ENCODE measurements at places on chromosomes 5 and 9.

DNA sequence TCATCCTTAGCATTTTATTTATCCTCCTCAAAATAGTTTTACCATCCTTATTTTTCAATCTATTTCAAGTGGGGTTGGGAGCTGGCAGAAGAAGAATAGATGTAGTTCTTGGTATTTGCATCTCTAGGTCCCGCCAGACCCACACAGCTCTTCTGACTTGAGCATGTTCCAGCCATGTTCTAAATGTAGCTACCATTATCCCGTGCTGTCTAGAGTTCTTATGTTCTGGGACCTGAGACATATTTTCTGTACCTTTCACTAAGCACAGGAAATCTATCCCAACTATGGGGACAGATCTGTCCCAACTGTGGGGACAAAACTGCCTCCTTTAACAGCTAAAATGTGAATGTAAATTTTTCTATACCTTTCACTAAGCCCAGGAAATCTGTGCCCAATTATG is 32.0 kb downstream of the PAM start:
- DNase-seq: no peak

DNA sequence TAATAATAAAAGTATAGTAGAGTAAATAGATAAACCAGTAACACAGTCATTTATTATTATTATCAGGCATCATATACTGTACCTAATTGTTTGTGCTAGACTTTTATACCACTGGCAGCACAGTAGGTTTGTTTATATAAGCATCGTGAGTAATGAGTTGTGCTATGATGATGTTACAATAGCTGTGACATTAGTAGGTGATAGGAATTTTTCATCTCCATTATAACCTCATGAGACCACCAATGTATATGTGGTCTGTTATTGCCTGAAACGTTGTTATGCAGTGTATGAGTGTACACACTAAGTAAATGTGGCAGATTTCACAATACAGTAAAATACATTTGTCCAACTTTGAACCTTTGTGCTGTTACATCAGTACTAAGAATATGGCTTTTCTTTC is 72.7 kb upstream of the SPATA31D4 start:
- no peak for DNase-seq

GRCh38 chr5:159017786-159018185 is 81.9 kb downstream of the EBF1 start:
- no peak for DNase-seq

- no peak for DNase-seq
Observed at GRCh38 chr9:126154869-126155268, 171.8 kb upstream of the MVB12B start.

DNA sequence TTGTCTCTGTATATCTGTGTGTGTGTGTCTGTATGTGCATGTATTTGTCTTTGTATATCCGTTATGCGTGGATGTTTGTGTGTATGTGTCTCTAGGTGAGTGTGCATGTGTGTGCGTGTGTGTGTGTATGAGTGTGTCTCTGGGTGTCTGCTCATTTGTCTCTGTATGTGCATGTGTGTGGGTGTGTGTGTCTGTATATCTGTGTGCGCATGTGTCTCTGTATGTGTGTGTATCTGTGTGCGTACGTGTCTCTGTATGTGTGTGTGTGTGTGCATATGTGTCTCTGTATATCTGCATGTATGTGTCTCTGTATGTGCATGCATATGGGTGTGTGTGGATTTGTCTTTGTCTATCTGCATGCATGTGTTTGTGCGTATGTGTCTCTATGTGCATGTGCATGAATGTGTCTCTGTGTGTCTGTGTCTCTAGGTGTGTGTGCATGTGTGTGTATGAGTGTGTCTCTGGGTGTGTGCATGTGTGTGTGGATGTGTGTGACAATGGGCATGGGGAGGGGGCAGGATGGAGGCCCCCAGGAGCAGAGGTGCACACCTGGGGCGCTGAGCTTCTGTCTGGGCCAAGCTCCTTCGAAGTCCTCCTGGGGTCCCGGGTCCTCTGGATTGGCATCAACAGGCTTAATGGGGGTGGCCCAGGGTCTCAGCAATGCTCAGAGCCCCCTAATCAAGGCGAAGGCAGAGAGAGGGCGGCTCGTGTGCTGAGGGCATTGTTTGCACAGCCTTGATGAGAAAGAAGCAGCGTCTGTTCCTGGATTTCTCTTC is 373.4 kb upstream of the IRX4 start:
- DNase-seq: no peak

GRCh38 chr5:175464074-175464941 is 14.1 kb upstream of the SFXN1 start:
- DNase-seq: peak; percentile 89

DNA sequence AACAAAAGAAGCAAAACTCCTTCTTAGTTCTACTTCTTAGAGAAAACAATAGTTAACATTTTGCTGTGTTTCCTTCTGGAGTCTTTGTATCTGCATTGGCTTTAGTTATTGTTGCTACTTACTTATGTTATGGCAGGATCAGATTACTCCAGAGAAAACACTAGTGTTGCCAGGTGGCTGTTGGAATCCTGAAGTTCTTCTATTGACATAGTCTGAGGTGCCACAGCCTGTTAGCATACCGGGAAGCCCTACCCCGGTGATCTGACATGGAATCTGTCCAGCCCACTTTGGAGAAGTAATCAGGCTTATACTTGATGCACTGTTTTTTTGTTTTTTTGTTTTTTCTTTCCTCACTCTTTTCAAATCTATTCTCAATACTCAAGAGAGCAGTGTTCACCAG is 68.5 kb upstream of the CEP78 start:
- DNase-seq: no peak

- DNase-seq: no peak
Observed at GRCh38 chr9:132048201-132048600, 31.5 kb downstream of the MED27 start.

DNA sequence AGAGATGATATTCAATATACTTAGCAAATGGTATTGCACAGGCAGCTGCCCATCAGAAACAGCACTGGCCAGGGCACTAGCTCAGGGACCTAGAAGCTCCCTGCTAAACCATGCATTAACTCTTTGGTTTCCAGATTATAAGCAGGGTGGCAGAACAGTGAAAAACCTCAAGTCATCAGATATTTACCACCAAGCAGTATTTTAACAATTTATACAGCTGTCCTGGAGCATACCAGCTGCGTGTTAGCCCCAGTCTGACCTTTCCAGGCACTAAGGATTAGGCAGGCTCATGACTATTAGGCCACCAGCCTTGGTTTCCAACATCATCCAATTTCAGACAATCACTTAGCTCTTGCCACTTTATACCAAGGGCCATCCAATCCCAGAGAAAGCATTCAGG is 326.5 kb downstream of the CAAP1 start:
- no peak for DNase-seq

DNA sequence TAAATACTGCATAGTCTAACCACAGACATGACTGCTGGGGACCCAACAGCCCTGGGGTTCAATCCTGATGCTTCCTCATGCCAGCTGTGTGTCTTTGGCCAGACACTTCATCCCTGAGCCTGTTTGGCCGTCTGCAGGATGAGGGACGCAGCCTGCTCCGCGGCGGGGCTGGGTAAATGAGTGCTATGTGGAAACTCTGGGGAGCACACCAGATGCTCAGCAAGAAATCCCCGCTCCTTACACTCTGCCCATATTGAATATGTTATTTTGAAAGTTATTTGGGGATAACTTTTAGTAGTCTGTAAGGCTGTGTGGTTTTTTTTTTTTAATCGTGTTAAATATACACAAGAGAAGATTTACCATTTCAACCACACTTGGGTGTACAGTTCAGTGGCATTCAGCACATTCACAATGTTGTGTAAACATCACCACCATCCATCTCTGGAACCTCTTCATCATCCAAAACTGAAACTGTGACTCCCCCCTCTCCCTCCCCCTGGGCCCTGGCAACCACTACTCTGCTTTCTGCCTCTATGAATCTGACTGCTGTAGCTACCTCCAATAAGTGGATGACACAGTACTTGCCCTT is 42.7 kb downstream of the SH3PXD2B start:
- peak; percentile 76 for DNase-seq

GRCh38 chr5:111775224-111775623 is 18.2 kb upstream of the NREP start:
- DNase-seq: no peak

- peak; percentile 74 for DNase-seq
Observed at GRCh38 chr5:142145106-142145900, 36.7 kb downstream of the NDFIP1 start.

- DNase-seq: no peak
Observed at GRCh38 chr5:115661101-115661500, 35.3 kb upstream of the TMED7 start.

- DNase-seq: no peak
Observed at GRCh38 chr9:4287886-4288588, 11.8 kb downstream of the GLIS3 start.

DNA sequence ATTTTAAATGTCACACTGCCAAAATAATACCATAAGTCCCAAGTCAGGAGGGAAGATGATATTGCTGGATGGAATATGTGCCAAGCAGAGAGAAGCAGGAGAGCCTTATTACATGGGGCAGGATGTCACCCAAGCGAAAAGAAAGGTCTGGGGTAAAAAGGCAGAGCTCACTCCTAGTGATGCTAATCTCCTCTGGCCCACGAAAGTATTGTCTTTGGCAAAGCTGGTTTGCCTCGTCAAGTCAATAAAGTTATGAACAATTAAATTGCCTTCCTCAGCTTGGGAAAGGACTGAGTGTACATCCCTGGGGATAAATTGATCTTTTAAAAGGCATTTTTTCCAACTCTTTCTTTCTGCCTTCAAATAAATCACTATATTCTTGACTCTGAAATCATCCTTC is 220.6 kb downstream of the DMAC1 start:
- DNase-seq: no peak

DNA sequence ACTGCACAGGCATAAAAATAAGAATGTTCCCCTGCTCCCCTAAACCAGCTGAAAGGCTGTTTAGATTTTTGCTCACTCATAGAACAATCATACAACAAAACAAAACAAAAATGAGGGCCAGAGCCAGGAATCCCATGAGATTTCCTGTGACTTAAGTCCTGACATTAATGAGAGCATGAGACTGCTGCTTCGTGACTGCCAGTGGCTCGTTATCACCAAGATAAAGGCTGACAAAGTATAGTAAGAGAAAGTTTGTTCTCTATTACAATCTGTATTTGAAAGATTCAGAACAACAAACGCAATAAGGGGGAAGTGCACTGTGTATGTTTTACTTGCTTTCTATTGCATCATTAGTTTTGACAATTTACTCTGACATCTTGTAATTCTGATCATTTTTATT is 837.1 kb upstream of the C9orf72 start:
- DNase-seq: no peak

All from activated CD4-positive, alpha-beta T cell treated with anti-CD3 and anti-CD28 coated beads, Interleukin-2, Interleukin-6, amounts not matched to agents 100 ng/mL and 50 ng/mL, durations not matched to agents 16 hours and 8 hours (primary cell).